ENCODE measurements at places on chromosomes 2 and 18.

- no peak for DNase-seq
These were observed 36.4 kb upstream of the SLC1A4 start for GRCh38 chr2:64952511-64953482.

DNA sequence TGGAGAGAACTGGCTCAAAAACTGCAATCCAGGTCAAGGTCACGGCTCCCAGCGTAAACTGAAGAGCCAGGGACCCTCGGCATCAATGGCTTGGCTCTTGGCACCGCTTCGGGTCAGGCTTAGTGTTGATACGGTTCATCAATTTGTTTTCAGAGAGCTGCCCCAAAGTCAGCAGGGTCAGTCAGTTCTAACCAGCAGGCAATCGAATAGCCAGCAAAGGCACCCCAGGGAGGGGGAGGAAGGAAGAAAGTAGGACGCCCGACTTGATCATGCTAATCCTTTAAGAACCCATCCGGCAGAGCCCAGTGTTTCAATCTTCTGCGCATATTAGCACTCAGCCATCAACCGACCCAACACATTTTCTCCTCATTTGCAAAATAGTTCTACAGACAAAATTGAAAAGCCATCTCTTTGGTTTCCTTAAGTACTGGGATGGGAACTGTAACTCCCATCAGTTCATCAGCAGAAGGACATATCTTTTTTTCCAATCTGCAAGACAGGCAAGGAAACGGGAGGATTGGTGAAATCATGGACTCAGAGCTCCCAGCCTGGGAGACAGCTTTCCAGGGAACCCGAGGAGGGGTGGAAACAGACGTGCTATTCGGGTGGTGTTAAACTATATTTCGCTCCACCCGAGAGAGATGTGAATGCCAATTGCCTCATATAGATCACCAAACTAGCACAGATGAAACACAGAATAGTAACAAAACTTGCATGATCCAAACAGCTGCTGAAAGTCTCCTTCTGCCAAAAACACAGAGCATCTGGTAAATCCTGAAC is 40.7 kb upstream of the CABLES1 start:
- DNase-seq = no peak

DNA sequence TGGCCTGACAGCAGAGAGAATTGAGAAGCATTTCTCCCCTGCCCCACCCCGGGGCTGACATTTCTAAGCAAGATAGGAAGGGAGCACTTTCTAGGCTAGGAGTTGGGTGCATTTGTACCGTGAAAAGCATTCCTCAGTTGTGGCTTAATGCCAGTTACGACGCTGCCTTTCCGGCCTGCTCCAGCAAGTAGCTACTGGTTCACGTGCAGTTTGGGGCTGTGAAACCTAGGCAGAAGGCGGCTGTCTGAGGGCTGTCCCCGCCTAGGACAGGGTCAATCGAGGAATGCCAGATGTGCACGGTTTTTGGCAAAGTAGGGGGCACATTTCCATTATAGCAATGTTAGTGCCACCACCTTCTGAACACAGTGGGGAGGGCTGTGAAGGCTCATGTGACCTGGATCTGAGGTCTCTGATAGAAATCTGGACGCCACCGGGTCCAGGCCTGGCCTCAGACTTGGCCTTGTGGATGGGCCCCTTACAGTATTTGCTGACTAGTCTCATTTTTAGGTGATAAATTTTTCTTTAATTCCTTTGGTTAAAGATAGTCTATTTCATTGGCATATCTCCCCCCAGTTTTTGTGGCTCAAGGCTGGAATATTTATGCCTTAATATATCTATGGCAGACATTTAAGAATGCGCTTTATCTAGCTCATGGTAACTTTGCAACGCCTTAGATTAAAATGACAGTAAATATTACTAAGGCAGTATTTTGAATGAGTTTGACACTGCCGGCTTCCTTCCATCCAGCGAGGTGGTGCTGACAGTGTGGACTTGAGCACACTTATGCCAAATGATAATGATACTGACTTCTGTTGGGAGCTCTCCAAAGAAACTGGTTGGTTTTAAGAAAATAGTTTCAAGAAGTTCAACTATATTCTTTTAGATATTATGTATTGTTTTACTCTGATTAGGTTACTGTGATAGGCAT is 78.7 kb downstream of the LPIN1 start:
- DNase-seq = no peak

GRCh38 chr2:26563686-26564085 is 77.5 kb downstream of the CIB4 start:
- DNase-seq = no peak

- no peak for DNase-seq
These were observed 39.9 kb downstream of the STK17B start for GRCh38 chr2:196131384-196131937.

DNA sequence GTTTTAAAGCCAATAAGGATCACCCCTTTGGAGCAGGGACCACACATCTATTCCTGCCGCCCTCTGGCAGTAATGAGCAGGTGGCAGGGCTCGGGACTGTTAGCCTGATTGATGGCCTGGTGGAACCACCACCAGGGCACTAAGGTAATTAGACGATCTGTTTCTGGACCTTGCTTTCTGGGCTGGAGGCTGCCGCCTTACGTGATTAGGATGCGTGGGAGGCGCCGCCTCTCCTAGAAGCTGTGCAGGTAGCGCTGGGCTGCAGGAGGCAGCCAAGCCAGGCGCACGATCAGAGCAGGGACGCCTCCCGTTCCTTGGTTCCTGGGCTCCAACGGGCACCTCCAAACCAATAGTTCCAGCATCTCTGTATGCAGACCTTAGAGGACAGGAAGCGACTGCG is 242.6 kb upstream of the RAB12 start:
- DNase-seq = no peak

DNA sequence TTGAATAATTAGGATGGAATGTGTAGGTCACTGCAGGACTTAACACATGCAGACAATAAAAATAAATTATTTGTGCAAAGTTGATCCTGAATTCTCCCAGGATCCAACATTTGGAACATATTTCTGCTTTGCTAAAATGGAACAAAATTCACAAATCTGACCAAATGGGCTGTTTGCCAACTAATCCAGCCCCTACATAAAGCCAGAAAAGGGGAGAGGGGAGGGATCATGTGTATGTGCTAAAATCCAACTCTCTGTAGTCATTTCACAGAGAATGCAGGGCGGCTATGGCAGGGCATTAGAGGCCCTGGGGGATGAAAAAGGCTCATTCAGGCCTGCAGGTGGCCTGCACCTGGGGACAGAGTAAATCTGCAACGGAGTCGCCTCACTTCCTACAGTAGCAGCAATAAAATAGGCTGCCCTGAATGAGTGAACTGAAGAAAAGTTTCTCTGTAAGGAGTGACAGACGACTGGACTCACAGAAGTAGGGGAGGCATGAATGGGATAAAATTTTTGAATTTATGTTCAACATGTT is 4.0 kb upstream of the ZFP36L2 start:
- DNase-seq = no peak

DNA sequence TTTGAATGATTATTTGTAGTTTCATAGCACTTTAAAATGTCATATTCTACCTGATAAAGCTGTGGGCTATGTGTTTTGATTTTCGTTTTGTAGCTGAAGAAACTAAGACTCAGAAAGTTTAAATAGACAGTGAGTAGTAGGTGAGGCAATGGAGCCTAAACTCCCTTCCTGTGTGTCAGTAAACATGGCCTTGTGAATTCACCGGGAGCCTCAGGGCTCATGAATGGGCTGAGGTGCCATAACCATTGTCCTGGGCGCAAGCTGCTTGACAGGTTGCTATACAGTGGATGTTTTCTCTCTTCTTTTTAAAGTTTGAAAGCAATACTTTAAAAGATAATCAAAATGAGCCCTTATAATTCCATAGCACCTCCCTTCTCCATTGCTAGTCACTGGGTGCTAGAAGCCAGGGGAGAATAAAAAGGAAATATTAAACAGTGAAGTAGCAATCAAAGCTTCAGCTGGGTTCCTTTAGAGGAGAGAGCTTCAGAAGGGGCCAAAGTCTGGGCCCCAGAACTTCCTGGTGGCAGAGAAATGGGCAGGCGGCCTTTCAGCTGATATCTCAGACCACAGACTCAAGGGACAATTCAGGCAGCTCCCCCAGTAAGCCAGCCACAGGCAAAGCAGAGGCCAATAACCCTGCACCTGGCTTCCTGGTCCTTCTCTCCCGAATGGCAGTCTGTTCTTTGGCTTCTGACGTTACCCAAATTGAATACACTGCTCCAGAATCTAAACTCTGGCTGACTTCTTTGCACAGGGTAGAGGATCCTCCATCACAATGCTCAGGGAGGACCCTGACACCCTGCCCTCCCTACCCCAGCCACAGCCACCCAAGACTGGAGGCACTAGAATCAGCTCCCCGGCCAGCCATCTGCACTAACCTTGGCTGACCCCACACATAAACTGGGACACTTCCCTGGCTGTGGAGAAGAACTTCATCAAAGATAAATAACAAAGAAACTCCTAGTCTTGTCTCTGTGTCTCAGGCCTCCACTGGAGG is 51.8 kb upstream of the NPAS2 start:
- DNase-seq = no peak

DNA sequence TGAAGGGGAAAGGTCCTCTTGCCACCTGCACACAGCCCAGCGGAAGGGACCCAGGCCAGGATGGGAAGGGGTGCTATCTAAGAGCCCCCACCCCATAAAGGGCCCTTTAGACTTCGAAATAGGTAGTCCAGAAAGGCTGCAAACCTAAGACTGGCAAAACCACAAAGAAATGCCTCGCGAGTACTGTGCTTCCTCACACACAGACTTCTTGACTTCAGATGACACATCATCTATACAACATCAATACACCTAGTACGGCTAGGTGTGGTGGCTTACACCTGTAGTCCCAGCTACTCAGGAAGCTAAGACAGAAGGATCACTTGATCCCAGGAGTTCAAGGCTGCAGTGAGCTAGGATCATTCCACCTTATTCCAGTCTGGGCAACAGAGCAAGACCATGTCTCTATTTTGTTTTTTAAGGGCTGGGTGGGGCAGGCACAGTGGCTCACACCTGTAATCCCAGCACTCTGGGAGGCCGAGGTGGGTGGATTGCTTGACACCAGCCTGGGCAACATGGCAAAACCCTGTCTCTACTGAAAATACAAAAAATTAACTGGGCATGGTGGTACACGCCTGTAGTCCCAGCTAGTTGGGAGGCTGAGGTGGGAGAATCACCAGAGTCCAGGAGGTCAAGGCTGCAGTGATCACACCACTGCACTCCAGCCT is 125.8 kb downstream of the CABLES1 start:
- no peak for DNase-seq

DNA sequence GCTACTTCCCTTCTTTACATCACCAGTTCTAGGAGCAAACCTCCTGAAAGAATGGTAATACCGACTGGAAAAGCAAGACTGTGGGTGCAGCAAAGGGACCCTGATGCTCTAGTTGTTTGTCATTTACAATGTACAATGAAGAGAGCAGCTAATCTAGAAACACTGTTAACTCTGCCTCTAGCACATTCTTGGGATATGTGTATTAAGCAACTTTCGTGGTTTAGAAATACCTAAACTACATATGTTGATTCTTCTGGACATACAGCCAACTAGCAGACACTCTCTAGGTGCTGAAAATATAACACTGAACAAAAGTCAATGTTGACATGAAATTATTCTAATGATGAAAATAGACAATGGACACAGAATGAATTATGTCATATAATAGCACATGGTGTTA is 440.3 kb upstream of the MC4R start:
- no peak for DNase-seq

- no peak for DNase-seq
These were observed 124.2 kb downstream of the COPS8 start for GRCh38 chr2:237209885-237210284.

DNA sequence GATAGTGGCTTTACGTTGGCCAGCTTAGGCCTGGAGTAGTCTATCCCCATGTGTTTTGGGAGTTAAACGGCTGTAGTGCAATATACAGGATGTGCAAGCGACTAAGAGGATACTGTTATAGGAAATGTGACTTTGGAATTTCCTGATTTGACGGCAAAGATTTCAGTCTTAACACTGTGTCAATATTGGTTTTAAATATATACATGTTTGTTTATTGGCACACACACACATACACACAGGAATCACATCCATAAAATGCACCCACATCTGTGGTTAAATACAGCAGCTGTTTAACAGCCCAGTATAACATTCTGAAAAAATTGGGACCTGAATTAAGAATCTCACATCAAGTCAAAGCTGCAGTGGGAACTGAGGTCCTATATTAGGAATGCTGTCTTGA is 347.1 kb downstream of the TXNL1 start:
- no peak for DNase-seq

GRCh38 chr18:13235981-13236380 is 17.4 kb downstream of the LDLRAD4 start:
- peak; percentile 85 for DNase-seq

- no peak for DNase-seq
These were observed 191.0 kb downstream of the HDAC4 start for GRCh38 chr2:239209783-239210182.

GRCh38 chr2:209974576-209974975 is 27.9 kb upstream of the RPE start:
- no peak for DNase-seq

DNA sequence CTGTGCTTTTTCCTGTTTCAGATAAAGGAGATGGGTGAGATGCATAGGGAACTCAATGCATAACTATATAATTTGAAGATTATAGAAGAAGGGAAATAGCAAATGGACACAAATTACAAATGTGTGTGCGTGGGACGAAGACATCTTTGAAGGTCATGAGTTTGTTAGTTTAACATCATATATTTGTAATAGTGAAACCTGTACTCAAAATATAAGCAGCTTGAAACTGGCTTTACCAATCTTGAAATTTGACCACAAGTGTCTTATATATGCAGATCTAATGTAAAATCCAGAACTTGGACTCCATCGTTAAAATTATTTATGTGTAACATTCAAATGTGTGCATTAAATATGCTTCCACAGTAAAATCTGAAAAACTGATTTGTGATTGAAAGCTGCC is 16.4 kb upstream of the MSH2 start:
- DNase-seq = no peak

- DNase-seq = no peak
These were observed 483.2 kb upstream of the GYPC start for GRCh38 chr2:126172631-126173184.

DNA sequence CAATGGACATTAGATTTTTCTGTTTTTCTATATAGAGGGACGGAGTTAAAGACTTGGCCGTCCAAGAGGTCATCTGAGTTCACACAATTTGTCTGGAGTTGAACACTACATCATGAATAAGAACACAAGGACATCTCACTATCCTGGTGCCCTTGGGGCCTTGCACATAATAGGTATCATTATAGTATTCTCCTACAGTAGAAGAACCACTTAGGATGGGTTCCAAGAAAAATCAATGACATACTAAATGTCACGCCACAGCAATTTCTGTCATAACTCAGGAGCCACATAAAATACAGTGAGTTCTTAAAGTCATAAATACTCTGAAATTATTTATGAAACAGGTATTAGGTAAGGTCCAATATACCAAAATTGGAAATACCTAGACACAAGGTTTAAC is 154.4 kb downstream of the NCKAP5 start:
- DNase-seq = no peak

GRCh38 chr2:39550701-39551285 is 113.7 kb upstream of the MAP4K3 start:
- no peak for DNase-seq

All from Ammon's horn (tissue), 1 donor.